ENCODE measurements at places on chromosomes 2 and 18.

DNA sequence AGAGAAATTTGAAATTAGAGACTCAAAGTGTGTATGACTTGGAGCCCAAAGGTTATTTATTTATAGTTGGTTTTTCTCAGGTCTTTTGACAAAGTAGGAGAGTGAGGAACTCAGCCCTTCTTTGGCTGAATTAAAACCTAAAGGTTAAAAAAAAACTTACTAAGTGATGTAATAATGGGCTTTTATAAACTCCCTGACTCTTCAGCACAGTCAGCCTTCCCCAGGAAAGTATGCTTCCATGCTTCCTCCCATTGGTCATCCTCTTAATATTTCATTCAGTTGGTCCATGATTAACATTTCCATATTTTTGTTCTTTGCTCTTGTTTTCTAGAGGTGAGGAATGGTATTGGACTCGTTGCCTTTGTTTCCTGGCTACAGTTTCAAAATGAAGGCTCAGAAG lies 7.2 kb downstream of the ARPC2 start:
- DNase-seq, result no peak

GRCh38 chr2:206540757-206541156 lies 97.4 kb downstream of the ADAM23 start:
- DNase-seq, result no peak

DNA sequence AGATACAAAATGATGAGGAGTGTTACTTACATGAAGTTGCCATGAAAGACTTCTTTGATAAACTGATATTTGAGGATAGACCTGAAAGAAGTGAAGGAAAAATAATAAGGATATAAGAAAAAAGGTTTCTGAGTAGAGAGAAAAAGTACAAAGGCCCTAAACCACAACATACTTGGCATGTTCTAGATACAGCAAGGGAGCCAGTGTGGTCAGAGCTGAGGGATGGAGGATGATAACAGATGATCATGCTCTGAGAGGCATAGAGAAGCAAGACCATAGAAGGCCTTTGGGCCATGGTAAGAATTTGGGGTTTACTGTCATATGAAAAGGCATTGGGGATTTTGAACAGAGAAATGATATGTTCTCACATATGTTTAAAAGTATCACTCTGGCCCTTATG lies 424.1 kb upstream of the CHST9 start:
- DNase-seq, result no peak

DNA sequence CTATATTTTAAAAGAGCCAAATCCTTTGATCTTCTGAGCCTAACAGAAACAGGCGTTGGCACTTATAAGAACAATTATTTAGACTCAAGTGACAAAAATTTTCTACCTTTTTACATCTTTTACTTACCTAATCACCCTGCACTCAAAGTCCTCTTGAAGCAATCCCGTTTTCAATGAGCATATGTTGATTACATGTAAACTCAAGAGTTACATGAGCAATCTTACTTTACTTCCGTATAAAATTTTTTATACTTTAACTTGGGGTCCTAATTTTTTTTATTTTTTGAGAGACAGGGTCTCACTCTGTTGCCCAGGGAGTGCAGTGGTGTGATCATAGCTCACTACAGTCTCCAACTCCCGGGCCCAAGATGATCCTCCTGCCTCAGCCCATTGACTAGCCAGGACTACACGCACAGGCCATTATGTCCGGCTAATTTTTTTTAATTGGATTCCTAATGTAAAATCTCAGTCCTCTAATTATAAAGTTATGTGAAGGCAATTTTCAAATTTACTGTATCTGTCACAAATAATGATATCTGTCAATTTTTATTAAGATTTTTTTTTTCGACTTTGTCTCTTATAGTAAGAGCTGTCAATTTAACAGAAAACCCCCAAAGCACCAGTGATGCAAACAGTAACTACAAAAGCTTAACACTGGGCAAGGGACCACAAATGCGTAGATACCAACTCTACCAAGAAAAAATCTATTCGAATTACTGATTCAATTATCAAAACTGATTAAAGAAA lies 19.1 kb upstream of the STPG4 start:
- DNase-seq, result no peak

GRCh38 chr2:134271758-134272157 lies 17.9 kb downstream of the MGAT5 start:
- no peak for DNase-seq

DNA sequence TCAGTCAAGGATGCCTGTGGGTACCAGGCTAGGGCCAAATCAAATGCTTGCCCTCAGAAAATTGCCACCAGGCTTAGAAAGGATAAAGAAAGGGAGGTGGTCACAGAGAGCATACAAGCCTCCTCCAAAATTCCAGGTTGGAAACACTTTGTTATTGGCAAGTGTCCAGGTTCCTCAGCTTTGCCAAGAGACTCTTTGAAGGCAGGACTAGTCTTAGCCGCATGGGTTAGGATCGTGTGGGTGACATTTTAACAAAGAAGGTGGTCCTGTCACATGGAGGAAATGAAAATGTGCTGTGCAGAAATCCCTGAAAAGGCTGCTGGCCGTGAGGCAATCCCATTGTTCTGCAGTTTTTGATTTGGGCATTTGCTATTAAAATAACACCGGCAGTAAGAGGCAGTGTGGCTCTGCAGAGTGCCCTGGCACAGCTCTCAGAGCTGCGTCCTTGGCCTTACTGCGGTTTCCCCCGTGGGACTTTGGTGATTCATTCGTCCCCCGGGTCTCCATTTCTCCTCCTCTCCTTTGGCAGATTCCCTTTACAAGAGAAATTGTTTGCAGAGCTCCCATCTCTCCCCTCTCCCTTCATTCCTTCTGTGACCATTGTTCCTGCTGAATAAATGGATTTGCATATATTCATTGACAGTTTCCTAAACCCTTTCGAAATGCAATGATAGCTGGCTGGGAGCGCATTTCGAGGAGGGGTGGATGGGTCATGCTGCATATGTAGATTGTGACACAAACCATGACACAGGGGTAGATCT lies 187.3 kb downstream of the VAPA start:
- no peak for DNase-seq

GRCh38 chr18:53115876-53116585 lies 776.0 kb downstream of the DCC start:
- DNase-seq, result no peak

GRCh38 chr2:126975671-126976655 lies 77.3 kb downstream of the TEX51 start:
- DNase-seq, result no peak

DNA sequence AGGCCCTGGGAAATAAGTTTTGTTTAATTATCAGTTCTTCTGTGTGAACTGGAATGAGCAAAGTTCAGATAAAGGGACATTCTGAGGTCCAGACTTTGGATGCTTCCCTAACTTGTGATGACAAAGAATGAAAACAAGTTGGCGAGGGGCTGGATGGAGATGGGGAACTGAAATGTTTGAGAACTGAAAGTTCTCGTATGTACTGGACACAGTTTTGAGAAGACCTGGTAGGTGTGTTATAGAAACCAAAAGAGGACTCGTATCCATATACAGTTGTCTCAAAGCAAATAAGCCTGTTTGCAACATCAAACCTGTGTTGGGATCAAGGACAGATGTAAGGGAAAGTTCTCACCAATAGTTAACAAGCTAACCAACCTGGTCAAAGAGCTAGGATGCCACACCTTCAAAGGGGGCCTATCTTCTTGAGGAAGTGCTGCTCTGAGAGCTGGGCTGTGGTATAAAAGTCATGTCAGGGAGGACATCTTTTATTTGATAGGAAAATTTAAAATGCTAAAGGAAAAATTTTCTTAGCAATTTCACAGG lies at the start of gene UPP2:
Gene UPP2 (plus strand): TSS at position 493 of the 543 bp plus-strand sequence. CDS start 188 bp downstream, outside the sequence.
- no peak for DNase-seq

GRCh38 chr2:112077814-112078213 lies 22.7 kb downstream of the TMEM87B start:
- no peak for DNase-seq

DNA sequence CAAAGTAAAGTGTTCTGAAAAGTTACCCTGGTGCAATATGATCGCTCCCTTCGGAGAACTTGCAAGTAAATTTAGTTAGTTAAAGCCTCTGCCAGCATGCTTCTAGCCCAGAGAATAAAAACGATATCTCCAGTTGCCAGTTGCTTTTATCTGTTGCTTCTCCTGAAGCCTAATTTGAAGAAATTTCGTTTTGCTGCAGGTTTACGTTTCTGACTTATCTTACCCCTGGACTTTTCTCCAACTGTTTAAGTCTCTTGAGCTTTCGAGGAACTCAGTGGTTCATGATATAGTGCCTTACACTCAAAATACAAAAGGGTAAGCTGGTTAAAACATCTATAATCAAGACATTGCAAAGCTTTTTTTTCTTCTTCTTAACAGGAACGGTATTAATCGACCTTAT lies 131.1 kb downstream of the FAM161A start:
- no peak for DNase-seq

DNA sequence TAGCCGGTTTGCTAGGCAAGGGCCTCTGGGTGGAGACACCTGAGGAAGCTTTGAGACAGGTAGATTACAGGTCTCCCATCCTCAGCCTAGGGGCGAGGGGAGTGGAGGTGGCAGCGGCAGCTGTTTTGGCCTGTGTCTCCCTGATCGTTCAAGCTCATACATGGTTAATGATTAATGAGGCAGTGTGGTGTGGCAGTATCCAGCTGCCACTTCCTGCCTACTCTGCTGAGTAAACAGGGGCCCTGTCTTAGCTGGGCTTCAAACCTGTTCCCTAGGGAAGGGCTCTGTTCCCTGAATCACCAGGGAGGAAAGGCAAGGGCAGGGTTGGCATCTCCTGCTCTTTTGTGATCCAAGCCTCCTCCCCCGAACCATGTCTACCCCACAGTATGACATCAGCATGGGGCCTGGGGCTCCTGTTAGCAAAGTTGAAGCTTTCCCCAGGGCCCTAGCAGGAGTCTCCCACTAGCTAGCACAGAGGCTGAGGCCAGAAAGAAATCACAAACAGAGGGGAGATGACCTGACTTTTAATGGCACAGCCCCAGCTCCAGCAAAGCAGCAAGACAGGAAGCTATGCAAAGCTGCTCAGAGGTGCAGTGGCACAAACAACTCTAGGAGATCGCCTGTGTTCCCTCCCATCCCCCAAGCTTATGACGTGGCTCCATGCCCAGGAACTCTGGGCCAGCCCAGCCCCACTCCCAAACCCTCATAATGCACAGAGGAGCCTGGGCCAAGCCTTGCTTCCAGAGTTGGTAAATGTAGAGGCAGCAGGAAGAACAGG lies 3.7 kb upstream of the TUBA4B start:
- DNase-seq, result no peak

DNA sequence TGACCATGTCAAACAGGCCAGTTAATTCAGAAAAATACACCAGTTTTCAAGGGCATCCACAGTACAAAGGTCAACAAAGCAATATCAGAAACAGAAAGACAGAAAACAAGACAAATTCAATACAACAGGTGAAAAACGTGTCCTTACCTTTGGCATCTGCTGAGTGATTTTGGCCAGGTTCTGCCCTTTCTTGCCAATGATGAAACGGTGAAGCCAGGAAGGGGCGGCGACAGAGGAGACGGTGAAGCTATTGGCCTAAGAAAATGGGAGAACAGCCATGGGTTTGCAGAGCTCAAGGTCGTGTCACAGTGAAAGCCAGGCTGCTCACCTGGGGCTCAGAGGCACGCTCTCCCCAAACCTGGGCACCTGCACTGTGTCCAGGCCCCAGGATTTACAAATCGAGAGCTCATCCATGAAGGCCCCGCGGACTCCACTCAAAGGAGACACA lies 60.5 kb downstream of the HDLBP start:
- no peak for DNase-seq

DNA sequence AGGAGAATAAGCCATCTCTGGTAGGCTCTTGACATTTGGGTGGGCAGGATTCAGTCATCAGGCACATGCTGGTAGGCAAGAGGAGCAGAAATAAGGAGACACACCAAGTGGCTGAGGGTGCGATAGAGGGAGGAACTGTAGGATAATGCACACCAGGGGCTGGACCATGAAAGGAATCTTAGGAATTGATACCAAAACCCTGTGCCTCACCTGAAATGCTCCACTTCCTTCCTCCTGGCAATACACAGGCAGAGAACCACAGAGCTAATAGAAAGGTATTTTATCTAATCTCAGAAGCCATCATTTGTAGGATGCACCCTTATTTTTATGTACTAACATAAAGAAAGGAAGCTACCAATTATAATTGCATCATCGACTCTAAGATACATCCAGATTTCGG lies 4.4 kb upstream of the CYP1B1 start:
- DNase-seq, result no peak

GRCh38 chr2:240021488-240022104 lies 3.5 kb downstream of the NDUFA10 start:
- DNase-seq, result peak; percentile 54

DNA sequence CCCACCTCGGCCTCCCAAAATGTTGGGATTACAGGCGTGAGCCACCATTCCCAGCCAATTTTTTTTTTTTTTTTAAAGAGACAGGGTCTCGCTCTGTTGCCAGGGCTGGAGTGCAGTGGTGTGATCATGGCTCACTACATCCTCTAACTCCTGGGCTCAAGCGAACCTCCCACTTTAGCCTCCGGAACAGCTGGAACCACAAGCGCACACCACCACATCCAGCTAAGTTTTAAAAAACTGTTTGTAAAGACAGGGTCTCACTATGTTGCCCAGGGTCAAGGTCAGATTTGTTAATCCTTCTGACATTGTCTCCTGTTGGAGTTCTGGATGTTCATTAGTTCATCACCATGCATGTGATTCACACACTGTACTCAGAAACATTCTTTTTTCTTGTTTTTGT lies 149.9 kb downstream of the TGIF1 start:
- DNase-seq, result no peak

- no peak for DNase-seq
Measured at GRCh38 chr2:67772216-67773170, 290.3 kb downstream of the C1D start.

DNA sequence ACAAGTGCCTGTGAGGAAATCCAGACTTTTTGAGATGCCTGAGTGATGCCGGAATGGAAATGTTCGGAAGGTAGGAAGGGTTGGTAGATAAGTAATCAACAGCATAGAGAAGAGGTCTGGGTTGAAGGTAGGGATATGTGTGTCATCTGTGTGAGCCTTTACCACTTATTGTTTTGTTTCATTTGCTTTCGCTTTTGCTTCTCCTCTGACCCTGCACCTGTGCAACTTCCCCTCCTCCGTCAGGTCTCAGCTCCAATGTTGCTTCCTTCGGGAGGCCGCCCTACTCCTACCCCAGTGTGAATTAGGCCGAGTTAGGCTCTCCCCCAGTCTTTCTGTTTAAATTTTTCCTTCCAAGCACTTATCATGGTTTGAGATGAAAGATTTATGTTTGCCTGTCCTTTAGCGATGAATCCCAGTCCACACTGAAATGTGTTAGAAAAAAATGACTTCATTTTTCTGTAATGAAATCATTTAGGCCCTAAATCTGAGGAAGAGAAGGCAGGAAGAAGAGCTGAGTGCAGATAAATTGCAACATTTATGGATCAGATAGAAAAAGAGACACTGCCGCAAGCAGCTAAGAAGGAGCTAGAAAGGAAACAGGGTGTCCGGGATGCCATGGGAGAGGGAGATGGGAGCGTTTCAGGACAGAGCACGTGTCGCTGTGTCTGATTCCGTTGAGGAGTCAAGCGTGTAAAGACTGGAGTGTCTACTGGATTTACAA lies 139.6 kb upstream of the PELI1 start:
- no peak for DNase-seq

Measured in stimulated activated CD4-positive, alpha-beta T cell treated with anti-CD3 and anti-CD28 coated beads, Interleukin-2, amount 100 ng/mL, for 48 hours (primary cell).